ENCODE measurements at places on chromosomes 6 and 20.

GRCh38 chr6:138124096-138124495 is 16.9 kb upstream of the PERP start:
- no peak overlapping the region for H3K27ac ChIP-seq
- no peak overlapping the region for H3K4me3 ChIP-seq
- H3K4me1 ChIP-seq = no peaks in the 10 kb centered on the region
- no peak for DNase-seq
- no peaks in the 10 kb centered on the region for H3K36me3 ChIP-seq

GRCh38 chr20:38083338-38084048 is 49.9 kb downstream of the RPRD1B start:
- no peak overlapping the region for H3K4me3 ChIP-seq
- DNase-seq = no peak
- H3K4me1 ChIP-seq = no peaks in the 10 kb centered on the region
- no peaks in the 10 kb centered on the region for H3K27me3 ChIP-seq
- peaks cover 74% of the 10 kb centered on the region for H3K36me3 ChIP-seq
- no peak overlapping the region for H3K27ac ChIP-seq

GRCh38 chr6:119430805-119431204 is 81.2 kb upstream of the MAN1A1 start:
- no peaks in the 10 kb centered on the region for H3K27me3 ChIP-seq
- peaks cover 9% of the 10 kb centered on the region for H3K4me1 ChIP-seq
- DNase-seq = peak; percentile 23

DNA sequence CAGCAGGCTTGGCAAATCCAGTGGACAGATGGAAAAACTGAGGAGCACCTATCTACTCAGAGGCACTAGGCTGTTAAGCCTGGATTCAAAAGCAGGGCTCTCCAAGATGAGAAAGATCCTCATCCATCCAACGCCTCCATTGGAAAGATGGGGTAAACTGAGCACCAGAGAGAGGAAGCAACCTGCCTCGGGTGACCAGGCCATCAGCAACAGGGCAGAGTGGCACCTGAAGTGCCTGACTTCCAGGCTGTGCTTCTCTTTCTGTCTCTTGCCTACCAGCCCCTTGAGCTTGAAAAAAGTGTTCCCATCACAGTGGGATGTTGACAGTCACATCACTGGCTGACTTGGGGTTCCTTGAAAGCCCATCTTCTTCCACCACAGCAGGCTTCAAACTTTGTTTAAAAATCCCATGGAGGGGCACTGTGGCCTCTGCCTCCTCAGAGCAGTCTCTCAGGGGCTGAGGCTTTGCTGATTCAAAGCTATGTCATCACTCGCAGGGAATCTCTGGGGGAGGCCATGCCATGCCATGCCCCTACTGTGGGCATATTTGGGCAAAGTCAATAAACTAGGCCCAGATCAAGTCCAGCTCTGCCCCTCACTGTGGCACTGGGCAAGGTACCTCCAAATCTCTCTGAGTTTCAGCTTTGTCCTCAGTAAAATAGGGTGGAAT is 44.8 kb upstream of the TGM2 start:
- H3K36me3 ChIP-seq = no peaks in the 10 kb centered on the region
- no peaks in the 10 kb centered on the region for H3K4me1 ChIP-seq
- H3K4me3 ChIP-seq = no peak overlapping the region
- H3K27ac ChIP-seq = no peak overlapping the region
- H3K27me3 ChIP-seq = no peaks in the 10 kb centered on the region

DNA sequence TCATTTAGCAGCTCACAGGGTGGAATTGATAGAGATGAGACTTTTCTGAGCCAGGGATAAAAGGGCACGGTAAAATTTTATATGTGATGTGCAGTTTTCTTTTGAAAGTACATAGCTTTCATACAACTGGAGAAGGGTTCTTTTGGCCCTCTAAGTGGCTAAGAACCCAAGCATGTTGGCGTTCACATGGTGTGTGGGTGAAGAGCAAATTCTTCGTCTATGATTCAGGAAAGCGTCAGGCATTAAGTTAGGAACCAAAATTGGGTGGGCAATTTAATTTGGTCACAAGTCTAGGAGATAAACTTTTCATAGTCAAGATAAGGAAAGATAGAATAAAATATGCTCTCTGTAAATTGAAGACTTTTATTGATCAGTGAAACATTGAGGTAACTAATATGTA is 153.9 kb downstream of the UTRN start:
- DNase-seq = no peak
- H3K27ac ChIP-seq = no peak overlapping the region
- peaks cover 83% of the 10 kb centered on the region for H3K36me3 ChIP-seq
- H3K27me3 ChIP-seq = no peaks in the 10 kb centered on the region
- H3K4me1 ChIP-seq = peaks cover 11% of the 10 kb centered on the region

GRCh38 chr6:7201732-7202541 is 94.2 kb downstream of the RREB1 start:
- no peaks in the 10 kb centered on the region for H3K4me1 ChIP-seq
- peaks cover 67% of the 10 kb centered on the region for H3K36me3 ChIP-seq
- no peak for DNase-seq
- H3K27ac ChIP-seq = no peak overlapping the region
- no peaks in the 10 kb centered on the region for H3K27me3 ChIP-seq

- peaks cover 5% of the 10 kb centered on the region for H3K4me1 ChIP-seq
- no peaks in the 10 kb centered on the region for H3K36me3 ChIP-seq
- no peak for DNase-seq
- peaks cover 22% of the 10 kb centered on the region for H3K27me3 ChIP-seq
- no peak overlapping the region for H3K27ac ChIP-seq
These were observed 166.2 kb downstream of the SCML4 start for GRCh38 chr6:107657755-107658461.

GRCh38 chr6:121765060-121765459 is 329.6 kb downstream of the GJA1 start:
- no peak overlapping the region for H3K27ac ChIP-seq
- no peaks in the 10 kb centered on the region for H3K27me3 ChIP-seq

DNA sequence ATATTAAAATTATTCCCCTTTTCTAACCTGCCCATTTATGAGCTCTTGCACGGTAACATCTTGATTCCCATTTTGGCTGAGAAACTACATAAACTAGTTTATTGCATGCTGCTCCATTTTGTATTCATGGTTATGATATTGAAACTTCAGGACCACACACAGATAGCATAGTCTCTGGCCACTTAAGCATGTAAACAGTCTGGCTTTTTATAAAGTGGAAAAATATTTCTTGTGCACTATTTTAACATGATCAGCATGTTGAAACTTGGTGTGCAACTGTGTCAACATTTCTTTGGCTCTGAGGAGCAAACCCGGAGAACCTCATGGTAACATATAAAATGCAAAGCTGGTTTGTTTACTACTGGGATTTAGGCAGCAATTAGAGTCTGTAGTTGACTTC is 70.7 kb downstream of the SLX4IP start:
- H3K4me1 ChIP-seq = peaks cover 68% of the 10 kb centered on the region

- no peaks in the 10 kb centered on the region for H3K27me3 ChIP-seq
- no peak overlapping the region for H3K4me3 ChIP-seq
- no peak overlapping the region for H3K27ac ChIP-seq
These were observed 700.7 kb downstream of the EPM2A start for GRCh38 chr6:145034664-145035063.

DNA sequence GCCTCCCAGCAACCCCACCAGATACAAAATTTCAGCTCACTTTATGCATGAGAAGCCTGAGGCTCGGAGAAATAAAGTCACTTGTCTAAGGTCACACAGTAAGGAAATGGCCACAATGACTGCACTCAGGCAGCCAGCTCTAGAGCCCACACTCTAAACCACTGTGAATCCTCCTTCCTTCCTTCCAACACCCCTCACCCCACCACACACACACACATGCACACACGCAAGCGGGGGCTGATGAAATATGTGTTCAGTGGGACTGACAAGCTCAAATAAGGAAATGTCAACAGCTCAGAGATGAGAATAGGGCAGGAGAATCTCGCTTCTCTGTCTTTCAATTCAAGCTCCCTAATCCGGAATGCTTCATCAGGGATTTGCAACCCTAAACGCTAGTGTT is 6.0 kb upstream of the BPIFA1 start:
- no peaks in the 10 kb centered on the region for H3K4me1 ChIP-seq
- H3K27ac ChIP-seq = no peak overlapping the region
- no peak for DNase-seq
- H3K36me3 ChIP-seq = no peaks in the 10 kb centered on the region
- H3K27me3 ChIP-seq = peaks cover 77% of the 10 kb centered on the region

- H3K4me1 ChIP-seq = no peaks in the 10 kb centered on the region
- no peaks in the 10 kb centered on the region for H3K36me3 ChIP-seq
- no peak overlapping the region for H3K27ac ChIP-seq
- no peaks in the 10 kb centered on the region for H3K27me3 ChIP-seq
These were observed 680.8 kb upstream of the NRSN1 start for GRCh38 chr6:23445157-23445710.

DNA sequence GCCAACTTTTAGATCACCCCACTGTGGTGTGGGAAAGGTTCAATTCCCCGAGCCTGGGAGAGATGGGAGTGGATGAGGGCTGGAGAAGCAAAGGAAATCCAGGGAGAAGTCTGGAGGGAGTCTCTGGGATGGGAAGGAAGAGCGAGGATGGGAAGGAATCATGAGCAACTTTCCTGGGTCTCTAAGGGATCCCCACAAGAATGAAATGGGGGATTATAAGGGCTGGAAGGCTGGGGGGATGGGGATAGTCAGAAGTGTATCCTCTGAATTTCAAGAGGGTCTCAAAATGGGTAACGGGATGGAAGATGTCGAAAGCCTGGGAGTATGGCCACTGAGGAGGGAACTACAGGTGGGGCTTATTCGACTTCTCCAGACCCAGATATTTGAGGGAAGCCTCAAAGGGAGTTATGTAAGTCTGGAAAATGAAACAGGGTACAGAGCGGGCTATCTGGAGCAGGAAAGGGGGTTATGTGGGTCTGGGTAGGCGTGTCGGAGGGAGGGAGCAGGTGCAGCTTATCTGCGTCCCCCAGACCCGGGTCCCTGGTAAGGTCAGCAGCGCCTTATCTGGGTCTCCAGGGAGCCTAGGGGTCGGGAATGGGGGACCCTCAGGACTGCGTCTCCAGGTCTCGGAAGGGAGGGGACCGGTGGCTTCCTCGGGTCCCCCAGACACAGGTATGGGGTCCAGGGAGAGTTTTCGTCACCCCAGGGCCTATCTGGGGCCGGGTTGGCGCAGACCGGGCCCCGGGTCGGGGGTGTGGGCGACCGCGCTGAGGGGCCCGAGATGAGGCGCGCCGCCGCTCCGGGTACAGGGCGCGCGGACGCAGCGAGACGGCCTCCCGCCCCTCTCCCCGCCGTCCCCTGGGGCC is 550 bp downstream of the PLAGL2 start:
- H3K27me3 ChIP-seq = no peaks in the 10 kb centered on the region
- H3K36me3 ChIP-seq = peaks cover 29% of the 10 kb centered on the region
- H3K27ac ChIP-seq = peak overlapping the region; percentile 100
- H3K4me1 ChIP-seq = peaks cover 73% of the 10 kb centered on the region
- peak overlapping the region; percentile 100 for H3K4me3 ChIP-seq
- DNase-seq = no peak

DNA sequence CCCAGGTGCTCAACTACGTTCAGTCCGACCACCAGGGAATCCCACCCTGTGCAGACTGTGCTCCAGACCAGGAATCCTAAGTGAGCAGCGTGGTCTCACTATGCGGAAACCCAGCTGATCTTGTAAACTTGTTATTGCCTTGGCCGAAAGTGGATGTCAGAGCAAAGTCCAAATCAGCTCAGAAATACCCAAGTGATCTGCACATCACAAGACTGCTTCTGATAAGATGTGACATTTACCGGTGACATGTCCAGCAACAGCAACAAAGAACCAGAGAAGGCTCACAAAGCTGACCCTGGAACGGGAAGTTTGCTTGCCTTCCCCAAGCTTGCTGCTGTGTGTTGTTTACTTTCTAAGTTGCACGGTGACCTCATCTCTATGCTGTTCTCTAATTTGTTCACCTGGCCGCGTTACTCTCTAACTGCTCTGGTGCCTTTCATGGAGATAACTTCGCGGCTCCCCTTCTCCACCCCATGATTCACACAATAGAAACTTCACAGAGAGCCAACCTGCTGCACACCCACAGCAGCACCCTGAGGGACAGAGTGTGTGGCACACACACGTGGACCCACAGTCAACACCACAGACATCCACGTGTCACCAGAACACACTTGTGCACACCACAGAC is 1.7 kb downstream of the BNIP5 start:
- peaks cover 78% of the 10 kb centered on the region for H3K27me3 ChIP-seq
- no peak for DNase-seq
- peaks cover 4% of the 10 kb centered on the region for H3K36me3 ChIP-seq

GRCh38 chr20:23658336-23658735 is 20.6 kb upstream of the CST3 start:
- DNase-seq = no peak
- no peaks in the 10 kb centered on the region for H3K27me3 ChIP-seq
- no peak overlapping the region for H3K27ac ChIP-seq
- H3K36me3 ChIP-seq = no peaks in the 10 kb centered on the region
- H3K4me3 ChIP-seq = no peak overlapping the region

DNA sequence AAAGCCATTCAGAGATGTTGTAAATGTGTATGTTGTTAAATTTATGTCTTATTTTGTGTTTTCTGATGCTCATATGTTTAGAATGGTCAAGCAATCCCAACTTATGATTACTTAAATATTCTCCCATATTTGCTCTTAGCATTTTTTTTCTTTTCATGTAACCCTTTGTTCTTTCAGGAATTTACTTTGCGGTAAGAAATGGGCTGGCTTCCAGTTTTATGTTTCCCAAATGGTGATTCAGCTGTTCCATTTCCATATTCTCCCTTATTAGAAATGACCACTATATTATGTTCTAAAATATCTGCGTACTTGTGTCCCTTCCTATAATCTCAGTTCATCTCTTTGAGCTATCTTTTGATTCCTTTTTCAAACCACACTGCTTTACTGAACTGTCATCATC is 113.7 kb downstream of the CDH26 start:
- no peak overlapping the region for H3K27ac ChIP-seq
- peak; percentile 78 for DNase-seq
- H3K27me3 ChIP-seq = peaks cover 55% of the 10 kb centered on the region
- peaks cover 7% of the 10 kb centered on the region for H3K4me1 ChIP-seq
- H3K4me3 ChIP-seq = no peak overlapping the region

GRCh38 chr6:116335612-116336215 is 35.0 kb upstream of the DSE start:
- H3K27me3 ChIP-seq = no peaks in the 10 kb centered on the region
- H3K4me3 ChIP-seq = no peak overlapping the region
- no peak overlapping the region for H3K27ac ChIP-seq
- H3K36me3 ChIP-seq = no peaks in the 10 kb centered on the region

DNA sequence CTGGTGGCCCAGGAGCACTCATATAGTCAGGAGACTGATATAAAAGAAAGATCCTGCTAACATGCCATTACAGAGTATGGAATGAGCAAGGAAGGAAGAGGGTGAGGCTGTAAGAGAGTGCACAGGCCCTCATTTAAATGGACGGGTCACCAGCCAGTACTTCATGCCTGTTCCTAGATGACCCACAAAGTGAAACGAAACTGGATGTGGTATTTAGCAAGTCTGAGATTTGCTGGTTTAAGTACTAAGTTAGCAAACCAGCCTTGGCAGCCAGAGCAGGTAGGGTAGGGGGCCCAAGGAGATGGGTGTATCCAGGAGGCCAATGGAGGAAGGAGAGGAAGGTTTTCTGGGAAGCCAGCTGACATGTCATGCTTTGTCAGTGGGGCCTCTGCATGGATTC is 15.9 kb downstream of the NT5E start:
- H3K27ac ChIP-seq = peak overlapping the region; percentile 55
- no peaks in the 10 kb centered on the region for H3K36me3 ChIP-seq
- no peak for DNase-seq
- peaks cover 52% of the 10 kb centered on the region for H3K4me1 ChIP-seq
- no peak overlapping the region for H3K4me3 ChIP-seq
- H3K27me3 ChIP-seq = no peaks in the 10 kb centered on the region

All from MCF 10A (cell line).